Pancreas (tissue), 10 donors: ENCODE measurements at places on chromosomes 1 and 21. TPM values are rescaled to one million over a fixed set of nuclear protein-coding genes. Genes with fewer than 3 reads are reported as not detected.

- no peak for DNase-seq
These were observed 34.7 kb downstream of the VPS26C start for GRCh38 chr21:37232274-37233018.

- DNase-seq: no peak
These were observed 14.8 kb downstream of the PI4KB start for GRCh38 chr1:151312411-151312810.

DNA sequence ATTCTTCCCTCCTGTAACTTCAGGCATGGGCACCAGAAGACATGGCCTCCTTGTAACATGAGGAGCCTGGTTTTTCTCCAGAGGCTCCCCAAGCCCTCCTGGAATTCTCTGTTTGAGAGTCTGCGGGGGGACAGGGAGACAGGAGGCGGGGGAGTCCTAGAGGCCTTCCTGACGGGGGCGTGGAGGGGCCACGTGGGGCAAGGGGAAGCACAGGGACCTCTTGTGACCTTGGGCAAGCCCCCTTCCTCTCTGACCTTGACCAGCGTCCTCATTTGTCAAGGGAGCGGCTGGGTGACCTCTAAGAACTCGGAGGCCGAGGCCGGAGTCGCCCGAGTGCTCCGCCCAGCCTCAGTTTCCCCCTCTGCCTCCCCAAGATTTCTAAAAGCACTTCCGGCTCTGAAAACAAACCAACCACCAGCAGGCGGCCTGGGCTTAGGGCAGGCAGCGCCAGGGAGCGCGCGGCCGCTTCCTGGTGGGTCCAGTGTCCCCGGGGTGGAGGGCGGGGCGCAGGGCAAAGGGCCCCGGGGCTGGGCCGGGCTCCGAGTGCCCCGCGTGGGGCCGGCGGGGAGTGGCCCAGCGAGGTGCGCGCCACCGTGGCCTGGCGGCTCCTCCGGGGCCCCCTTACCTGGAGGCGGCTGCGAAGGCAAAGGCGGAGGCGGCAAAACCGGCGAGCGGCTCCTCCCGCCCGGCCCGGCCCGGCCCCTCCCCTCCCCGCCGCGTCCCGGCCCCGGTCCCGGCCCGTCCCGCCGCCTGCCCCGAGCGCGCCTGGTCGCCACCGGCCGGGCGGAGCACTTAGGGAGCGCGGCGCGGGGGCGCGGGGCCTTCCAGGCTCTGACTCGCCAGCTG, at the start of gene TMCO4:
Gene TMCO4, minus strand, starts transcription at position 687 of the 846 bp plus-strand sequence. CDS start 19,158 bp downstream, outside the sequence.
- peak; percentile 87 for DNase-seq

- DNase-seq: no peak
These were observed 19.9 kb downstream of the NIBAN1 start for GRCh38 chr1:184954232-184954995.

- no peak for DNase-seq
These were observed 106.8 kb upstream of the TENT5C start for GRCh38 chr1:117499071-117499470.

DNA sequence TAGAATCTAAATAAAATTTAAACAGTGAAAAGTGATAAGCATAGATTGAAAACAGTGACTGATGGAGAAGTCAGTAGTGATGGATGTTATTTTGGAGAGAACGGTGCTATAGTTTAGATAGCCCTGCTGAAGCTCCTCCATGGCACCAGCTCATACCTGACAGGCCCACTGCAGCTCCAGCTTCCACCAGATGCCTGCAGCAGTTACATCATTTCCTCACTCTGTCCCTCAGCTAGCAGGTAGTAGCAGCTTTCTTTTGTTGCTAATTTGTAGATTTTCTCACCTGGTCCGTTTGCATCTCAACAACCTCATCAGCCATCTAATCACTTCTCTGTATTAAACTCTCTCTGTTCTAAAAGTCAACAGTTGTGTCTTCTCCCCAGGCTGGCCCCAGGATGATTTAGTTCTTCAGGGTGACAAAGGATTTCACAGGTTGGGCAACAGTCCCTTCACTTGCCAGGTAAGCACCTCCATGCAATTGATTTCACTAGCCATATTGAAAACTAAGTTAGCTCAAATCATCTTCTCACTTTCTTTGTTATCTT, 128.3 kb downstream of the LMX1A start:
- DNase-seq: no peak

GRCh38 chr1:167650269-167651160, 20.5 kb downstream of the RCSD1 start:
- no peak for DNase-seq

- DNase-seq: no peak
These were observed 7.6 kb upstream of the CTTNBP2NL start for GRCh38 chr1:112388436-112388835.

- no peak for DNase-seq
These were observed 61.4 kb upstream of the FMN2 start for GRCh38 chr1:240030236-240030635.

DNA sequence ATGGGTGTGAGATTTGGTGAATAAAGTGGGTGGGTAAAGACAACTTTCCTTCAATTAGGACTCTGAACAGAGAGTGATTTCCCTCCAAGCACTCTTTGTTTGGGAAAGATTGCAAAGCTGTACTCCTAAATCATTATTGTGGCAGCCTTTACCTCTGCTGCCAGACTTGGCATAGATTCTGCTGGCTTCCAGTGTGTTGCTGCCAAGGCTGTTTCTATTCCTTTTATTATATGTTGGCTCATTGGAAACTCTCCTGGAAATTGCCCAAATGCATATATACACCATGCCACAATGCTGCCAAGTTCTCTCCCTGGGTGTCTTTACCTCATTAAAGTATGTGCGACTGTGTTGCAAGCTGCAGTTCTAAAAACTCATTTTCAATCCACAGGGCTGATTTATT, 668.0 kb downstream of the MRPL39 start:
- DNase-seq: no peak

- no peak for DNase-seq
These were observed 31.1 kb upstream of the IKBKE start for GRCh38 chr1:206439205-206439604.

DNA sequence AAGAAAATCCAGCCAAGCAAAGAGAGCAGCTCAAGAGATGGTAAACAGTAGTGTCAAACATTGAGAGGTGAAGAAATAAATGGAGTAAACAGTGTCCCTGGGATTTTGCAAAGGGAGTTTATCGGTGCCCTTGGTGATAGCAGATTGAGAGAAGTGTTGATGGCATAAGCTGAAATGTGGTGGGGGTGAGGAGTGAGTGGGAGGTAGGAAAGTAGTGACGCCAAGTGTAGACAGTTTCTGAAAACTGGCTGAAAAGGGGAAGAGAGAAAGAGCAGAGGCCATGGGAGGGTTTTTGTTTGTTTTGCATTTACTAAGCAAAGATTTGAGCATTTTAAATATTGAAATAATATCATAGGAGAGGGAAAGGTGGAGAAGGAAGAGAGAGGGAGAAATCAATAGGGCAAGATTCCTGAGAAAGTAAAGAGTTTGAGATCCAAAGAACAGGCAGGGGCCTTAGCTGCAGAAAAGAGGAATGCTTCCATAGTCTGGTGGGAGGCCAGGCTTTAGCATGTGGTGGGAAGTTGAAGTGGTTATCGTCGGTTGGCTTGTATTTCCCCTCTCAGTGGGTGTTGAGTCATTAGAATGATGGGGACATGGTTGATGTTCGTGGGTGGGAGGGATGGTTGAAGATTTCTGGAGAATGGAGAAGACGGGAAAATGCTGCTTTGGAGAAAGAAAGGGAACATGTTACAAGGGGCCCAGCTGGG, 26.8 kb upstream of the RASAL2 start:
- no peak for DNase-seq

- DNase-seq: no peak
These were observed 65.2 kb upstream of the TMPRSS15 start for GRCh38 chr21:18468790-18469189.

DNA sequence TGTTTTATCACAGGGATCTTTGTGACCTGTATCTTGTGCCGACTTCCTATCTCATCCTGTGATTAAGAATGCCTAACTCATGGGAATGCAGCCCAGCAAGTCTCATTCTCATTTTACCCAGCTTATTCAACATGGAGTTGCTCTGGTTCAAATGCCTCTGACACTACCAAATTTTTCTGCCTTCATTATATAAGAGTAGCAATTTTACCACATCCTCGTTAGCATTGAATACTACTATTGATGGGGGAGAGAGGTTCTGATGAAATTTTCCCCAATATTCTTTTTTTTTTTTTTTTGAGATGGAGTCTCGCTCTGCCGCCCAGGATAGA, 44.5 kb upstream of the PPIH start:
- no peak for DNase-seq

GRCh38 chr1:194474701-194475100, 1288.3 kb upstream of the B3GALT2 start:
- DNase-seq: no peak

GRCh38 chr1:6142734-6143133, 37.4 kb downstream of the CHD5 start:
- no peak for DNase-seq

GRCh38 chr1:159700312-159700711, 14.1 kb downstream of the CRP start:
- no peak for DNase-seq

- DNase-seq: peak; percentile 41
These were observed 9.2 kb upstream of the NBPF11 start for GRCh38 chr1:148161053-148161901.

The NT5C1A gene
- total RNA-seq: 3.1 TPM

The ACP6 gene
- total RNA-seq: 9.6 TPM

The CSMD2 gene
- 0.44 TPM for total RNA-seq

The ICOSLG gene
- total RNA-seq: 1.7 TPM

The CA14 gene
- not detected for total RNA-seq

The MAEL gene
- total RNA-seq: not detected

The ZSWIM5 gene
- 2.4 TPM for total RNA-seq

The NPPA gene
- total RNA-seq: not detected

The SERPINC1 gene
- total RNA-seq: 1.2 TPM

The SPRR2F gene
- not detected for total RNA-seq

The TMEM269 gene
- not detected for total RNA-seq

The WDR26 gene
- 17.6 TPM for total RNA-seq

The COL16A1 gene
- total RNA-seq: 5.9 TPM

The BEND5 gene
- 6.2 TPM for total RNA-seq

The RBM11 gene
- total RNA-seq: 0.58 TPM

The TSPAN2 gene
- 2.7 TPM for total RNA-seq

The FCRL4 gene
- not detected for total RNA-seq

The ADGRL4 gene
- 3.2 TPM for total RNA-seq

The CELA3B gene
- total RNA-seq: 15,716 TPM
